NCI-H1417 treated with DMSO at 0.1 percent for 48 hours (cell line): ENCODE measurements at places on chromosomes 11 and 22.

DNA sequence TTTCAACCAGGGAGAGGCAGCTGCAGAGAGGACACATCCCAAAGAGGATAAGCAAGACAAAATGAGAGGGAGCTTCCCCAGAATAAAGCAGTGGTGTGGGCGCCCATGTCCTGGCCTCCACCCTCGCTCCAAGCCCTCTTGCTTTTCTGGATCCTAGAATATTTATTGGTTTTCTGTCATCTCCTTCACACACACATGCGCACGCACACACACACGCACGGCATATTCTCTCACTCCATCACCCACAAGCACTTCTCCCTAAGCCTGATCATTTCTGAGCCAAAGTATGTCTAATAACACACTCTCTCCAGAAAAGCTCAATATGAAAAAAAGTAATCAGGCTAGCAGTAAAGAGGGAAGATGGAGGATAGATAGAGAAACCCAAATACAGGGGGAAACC lies 7.6 kb downstream of the IGSF9B start:
- no peak for DNase-seq

DNA sequence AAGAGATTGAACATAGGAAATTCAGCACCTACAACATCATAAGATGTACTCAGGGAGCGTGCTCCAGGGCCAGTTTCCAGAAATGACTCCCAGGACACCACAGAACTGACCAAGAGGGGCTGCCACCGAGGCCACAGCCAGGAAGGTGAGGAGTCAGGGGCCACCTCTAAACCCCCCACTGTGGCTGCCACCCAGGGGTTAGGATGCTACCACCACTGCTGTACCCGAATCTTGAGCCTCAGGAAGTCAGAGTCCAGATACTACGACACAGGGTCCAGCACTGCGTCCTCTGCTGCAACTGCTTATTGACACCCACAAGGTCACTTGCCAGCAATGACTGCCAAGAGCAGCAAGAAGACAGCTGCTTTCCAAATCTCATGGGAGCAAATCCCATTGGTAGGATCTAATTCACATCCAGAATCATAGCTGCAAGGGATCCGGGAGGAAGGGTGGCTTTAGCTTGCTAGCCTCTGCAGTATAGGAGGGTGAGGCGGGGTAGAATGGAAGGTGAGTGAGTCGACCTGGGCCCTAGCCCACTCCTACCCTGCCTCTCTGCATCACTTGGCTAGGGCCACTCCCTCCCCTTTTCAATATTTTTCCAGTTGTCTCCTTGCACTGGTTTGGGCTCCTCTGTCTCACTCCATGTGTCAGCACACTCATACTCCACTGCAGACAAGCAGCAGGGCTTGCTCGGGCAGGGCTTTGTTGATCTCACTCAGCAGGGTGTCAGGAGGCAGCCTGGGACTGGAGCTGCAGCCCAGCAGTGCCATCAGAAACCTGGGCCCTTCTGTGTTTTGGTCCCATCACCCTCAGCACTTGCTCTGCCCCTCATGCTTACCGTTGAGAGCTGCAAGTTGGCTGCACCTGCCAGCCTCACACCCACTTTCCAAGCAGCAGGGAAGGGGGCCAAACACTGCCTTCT lies 18.1 kb upstream of the CYTH4 start:
- DNase-seq, result no peak

DNA sequence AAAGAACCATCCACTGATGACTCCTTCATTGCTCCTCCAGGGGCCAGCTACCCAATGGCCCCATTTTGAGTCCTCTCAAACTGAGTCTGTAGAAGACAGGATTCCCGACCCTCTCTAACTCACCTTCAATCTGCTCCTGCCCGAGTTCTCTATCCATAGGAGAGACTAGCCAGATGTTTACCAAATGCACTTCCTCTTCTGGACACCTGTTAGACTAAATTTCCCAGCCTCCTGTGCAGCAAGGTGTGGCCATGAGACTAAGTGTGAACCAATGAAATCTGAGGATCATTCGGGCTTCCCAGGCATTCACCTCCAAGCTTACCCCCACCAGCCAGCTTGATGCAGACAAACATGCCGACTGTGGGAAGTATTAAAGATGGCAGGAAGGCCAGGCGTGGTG lies 7.6 kb downstream of the PISD start:
- DNase-seq, result no peak

- DNase-seq, result no peak
These were observed 20.1 kb upstream of the SPINDOC start for GRCh38 chr11:63793161-63793560.

DNA sequence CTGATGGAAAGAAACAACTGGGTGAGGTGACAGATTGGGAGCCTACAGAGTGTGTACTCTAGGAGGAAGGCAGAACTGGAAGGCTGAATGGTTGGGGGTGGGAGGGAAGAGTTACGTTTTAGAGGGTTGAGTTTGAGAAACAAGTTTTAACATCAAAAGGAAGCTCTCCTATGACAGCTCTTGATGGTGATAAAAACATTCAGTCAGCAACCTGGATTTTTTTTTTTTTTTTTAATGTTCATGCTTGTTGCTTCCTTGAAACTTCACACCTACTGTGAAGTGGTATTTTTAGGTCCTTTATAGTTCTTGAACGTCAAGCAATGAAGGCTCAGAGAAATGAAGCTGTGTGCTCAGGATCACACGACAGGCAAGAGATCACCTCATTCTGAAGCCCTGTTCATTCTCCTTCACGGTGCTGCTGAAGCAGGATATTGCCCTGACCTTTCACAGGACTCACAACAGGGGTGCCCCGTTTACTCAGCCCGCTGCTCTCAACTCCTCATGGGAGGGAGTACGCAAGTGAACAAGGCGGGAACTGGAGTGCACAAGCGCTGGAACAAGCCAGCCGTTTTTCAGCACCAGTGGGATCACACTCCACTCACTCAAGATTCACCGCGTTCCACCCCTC lies 1.6 kb upstream of the TMEM109 start:
- no peak for DNase-seq
